ENCODE measurements at places on chromosomes 7 and 10.

GRCh38 chr10:33688506-33688905 lies 354.0 kb upstream of the NRP1 start:
- DNase-seq = no peak

- no peak for DNase-seq
Observed at GRCh38 chr10:80421050-80421706, 12.8 kb downstream of the PRXL2A start.

DNA sequence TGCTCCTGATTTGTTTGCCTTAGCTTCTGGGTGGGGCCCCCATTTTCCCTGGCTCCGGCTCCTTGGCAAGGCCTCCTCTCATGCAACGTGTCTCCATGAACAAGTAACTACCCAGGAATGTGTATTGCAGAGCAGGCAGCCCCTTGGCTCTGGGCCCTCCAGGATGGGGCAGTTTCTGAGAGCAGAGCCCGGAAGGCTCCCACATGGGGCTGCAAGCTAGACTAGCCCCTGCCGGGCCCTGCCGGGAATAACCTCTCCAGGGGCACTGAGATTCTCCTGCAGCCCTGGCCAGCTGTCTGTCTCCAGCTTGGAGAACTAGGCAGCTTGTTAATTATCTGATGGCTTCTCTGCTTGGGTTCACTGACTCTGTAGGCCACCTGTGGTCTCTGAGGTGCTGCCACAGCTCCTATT lies 184.0 kb upstream of the INHBA start:
- no peak for DNase-seq

GRCh38 chr7:156907656-156908055 lies 14.7 kb upstream of the LMBR1 start:
- no peak for DNase-seq
